CD4-positive, alpha-beta T cell treated with Interleukin-15 for 4 hours (primary cell): ENCODE measurements at places on chromosomes 6 and 20.
A peak's percentile ranks its signal among the peaks of the same experiment; 100 is the strongest.

DNA sequence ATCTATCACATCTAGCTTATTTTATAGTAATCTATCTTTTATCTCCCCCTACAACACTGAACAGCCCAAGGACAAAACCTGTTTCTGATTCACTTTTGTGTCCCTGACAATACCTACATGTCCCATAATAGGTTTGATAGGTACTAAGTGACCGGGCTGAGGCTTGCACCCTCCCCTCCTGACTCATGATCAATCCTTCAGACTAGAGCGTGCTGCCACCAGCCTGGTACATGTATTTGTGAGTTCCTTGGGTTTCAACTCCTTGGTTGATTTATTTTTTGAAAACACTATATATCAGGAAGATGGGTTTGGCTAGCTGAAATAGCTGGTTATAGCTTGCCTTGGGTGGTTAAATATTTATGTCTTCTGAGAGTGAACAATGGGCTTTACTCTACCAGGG, 41.6 kb upstream of the RAB23 start:
- no peak for DNase-seq

DNA sequence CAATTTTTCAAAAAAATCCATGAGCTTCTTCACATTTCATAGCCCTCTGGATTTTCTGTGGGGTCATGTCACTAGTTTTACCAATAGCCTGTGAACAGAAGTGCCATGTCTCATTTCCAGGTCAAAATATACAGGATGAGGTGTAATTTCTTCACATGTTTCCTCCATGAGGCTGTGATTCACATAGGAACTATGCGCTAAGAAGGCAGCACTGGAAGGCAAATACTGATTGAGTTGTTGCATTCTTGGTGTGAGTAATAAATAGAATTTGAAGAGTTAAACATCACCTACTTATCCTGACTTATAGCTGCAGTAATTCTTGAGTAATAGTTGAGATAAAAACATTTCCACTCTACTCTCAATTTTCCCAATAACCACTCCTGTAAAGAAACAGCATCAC, 442.3 kb downstream of the HAO1 start:
- DNase-seq: no peak

DNA sequence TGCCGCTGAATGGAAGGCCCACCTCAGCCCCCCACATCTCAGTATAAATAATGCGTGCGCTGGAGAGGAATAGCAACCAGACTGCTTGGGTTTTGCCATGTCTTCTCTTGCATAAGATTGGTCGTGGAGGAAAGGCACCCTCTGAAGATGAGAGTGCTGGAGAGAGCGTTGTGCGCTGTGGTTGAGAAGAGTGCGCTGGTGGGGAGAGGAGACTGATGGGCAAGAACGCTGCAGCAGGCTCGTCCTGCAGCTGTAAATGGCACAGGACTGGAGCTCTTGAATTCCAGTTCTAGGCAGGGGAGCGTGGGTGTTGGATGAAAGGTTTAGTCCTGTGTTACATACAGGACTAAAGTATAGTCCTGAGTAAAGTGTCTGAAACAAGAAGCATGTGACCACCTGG, 51.5 kb downstream of the RPRD1B start:
- no peak for DNase-seq

- no peak for DNase-seq
Measured at GRCh38 chr6:140063021-140063399, 688.6 kb upstream of the CITED2 start.

DNA sequence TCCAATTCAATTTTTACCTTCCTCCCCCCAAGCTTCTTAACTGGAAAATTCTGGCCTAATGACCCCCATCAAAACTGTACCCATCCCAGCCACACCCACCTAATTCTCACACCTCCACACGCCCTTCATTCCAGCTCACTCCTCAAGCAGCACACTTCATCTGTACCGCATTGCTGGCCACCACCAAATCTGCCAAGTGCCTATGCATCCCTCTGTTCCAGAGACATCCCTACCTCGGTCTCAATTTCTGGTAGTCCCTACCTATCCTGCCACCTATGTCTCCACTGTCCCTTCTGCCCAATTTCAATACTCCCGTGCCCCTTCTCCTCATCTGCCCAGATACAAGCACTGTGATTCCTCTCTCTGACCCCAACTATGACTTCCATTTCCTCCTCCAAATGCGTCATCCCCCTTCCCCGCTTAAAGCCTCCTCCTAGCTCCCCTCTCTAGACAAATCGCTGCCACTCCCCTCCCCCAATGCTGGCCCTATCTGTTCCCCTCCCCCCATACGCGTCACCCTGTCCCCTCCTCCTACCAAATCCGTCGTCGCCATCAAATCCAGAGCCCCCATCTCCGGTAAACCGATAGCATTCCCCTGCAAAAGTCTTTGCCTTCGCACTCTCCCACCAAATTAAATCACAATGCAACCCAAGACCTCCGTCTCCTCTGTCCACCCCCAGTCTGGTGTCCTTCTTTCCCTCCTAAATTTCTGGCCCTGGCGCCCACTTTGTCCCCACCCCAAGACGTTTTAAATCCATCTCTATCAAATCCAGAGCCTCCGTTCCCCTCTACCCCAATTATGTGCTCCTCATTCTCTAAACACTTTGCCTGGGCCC, 1.2 kb downstream of the MTCH1 start:
- peak; percentile 60 for DNase-seq

DNA sequence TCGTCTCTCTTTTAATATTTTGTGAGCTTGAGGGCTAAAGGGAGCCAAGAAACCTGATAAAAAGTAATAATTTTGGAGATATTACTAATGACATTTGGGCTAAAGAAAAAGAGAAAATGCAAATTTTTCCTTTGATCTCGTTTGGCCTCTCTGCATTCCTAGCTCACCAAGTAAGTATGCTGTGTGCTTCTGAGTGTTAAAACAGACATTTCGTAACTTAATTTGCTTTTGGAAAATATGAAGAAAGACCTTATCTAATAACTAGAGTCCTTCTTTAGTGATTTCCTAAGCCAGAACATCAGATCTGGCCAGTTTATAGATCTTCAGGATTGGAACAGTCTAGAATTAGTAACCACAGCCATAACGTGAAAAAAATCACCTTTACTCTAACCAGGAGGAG, 872.9 kb upstream of the SLC35B3 start:
- no peak for DNase-seq

DNA sequence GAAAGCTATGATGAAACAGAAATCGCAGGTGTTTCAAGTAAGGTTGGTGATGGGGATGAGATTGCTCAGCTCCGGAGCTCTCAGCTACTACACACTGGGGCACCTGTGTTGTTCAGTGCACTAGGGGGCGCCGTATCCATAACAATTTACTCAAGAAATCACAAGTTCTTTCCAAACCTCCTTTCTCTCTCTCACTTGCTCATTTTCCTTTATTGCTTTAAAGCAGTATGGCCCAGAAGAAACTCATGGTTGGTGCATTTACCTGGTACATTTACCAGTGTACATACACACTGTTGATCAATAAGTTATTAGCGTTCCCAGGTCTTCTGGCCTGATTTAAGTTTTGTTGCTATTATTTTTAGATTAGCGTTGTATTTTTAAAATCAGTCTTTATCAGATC, 235.2 kb upstream of the TAB2 start:
- peak; percentile 90 for DNase-seq

GRCh38 chr6:45637611-45638257, 260.0 kb upstream of the SUPT3H start:
- DNase-seq: no peak

DNA sequence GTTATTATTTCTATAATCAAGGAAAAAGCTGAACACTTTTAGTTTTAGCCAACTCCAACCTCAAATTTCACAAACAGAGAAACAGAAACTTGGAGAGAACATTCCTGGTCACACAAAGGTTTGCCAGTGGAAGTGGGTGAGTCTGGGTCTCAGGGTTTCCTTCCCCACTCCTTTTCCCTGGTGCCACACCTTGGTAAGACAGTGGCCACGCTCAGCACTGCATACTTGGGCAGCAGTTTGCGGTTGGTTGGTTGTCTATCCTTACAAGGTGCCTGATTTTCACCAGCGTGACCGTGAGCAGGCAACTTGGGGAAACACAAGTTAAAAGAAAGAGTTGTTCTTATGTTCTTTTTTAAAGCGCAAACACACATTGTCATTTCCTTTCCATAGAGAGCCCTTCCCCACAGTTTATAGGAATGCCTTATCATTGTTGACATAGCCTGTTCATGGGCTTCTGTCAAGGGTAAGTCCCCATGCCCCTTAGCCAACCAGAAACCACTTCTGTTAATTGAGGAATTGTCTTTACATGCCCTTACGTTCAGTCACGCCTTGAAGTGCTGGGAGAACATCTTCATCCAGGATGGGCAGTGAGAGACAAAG, 82.2 kb downstream of the RIN2 start:
- no peak for DNase-seq

- peak; percentile 64 for DNase-seq
Measured at GRCh38 chr20:59177266-59178250, 13.9 kb downstream of the ZNF831 start.

- DNase-seq: no peak
Measured at GRCh38 chr6:138499303-138500018, at the start of gene NHSL1. NHSL1 (minus strand) TSS chr6:138499494; CDS start chr6:138499290, 204 bp downstream.

DNA sequence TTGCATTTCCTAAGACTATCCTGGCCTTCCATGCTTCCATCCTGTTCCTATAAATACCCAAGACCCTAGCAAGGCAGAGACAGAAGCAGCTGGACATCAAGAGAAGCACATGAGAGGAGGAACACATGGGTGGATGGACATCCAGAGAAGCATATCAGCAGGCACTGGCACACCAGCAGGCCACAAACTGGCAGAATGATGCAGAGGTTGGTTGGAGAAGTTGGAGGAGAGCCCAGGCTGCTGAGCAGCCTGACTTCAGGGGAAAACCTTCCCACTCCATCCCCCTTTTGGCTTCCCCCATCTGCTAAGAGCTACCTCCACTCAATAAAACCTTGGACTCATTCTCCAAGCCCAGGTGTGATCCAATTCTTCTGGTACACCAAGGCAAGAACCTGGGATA, 332.5 kb downstream of the FRK start:
- DNase-seq: no peak

- DNase-seq: peak; percentile 72
Measured at GRCh38 chr6:11236076-11236750, 3.7 kb upstream of the NEDD9 start.

- no peak for DNase-seq
Measured at GRCh38 chr6:100753421-100753820, 127.7 kb downstream of the ASCC3 start.
